ENCODE measurements at places on chromosomes 12 and 14.

GRCh38 chr14:89862856-89863255, 91.7 kb downstream of the EFCAB11 start:
- DNase-seq: no peak

DNA sequence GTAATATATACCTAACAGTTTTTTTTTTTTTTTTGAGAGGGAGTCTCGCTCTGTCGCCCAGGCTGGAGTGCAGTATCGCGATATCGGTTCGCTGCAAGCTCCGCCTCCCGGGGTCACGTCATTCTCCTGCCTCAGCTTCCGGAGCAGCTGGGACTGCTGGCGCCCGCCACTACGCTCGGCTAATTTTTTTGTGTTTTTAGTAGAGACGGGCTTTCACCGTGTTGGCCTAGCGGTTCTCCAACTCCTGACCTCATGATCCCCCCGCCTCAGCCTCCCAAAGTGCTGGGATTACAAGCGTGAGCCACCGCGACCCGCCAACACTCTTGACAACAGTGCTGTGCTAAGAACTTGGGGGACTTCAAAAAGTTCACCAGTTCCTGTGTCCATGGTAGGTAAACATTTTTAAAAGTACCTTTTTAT, 63.5 kb downstream of the FOXG1 start:
- DNase-seq: no peak

GRCh38 chr14:90645842-90646443, 170.3 kb downstream of the TTC7B start:
- no peak for DNase-seq

- DNase-seq: no peak
Measured at GRCh38 chr14:93462479-93462878, 31.7 kb downstream of the UNC79 start.

Measured in NK-92 treated with Interleukin-12 subunit alpha and Interleukin-12 subunit beta, amount 100 ng/mL, for 24 hours (cell line).